ENCODE measurements at places on chromosomes 5 and 9.
A peak's percentile ranks its signal among the peaks of the same experiment; 100 is the strongest.

DNA sequence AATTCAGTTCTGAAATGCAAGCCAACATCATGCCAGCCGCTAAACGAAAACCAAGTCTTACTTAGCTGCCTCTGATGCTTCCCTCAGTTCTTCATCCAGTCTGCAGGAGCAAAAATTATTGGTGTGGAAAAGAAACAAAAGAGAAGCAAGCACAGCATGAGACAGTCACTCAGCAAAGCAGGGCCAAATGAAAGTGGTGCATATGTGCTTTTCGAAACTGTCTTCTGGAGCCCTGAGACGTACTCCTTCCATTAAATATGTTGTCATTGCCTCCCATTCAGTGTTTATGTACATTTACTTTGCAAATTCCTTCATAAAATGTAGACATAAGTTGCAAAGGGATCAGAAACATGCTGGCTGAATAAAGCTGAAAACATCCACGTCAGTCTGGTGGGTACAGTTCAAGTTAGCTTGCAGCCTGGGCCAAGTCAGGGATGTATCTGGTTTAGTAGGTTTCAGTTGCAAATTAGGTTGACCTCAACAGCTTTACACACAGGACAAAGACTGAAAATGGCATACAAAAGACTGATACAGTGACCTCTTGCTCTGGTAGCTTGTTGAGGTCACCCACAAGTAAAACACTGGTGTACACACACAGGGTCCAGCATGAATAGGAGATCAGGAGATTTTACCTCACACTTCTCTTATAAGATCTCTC is 139.7 kb upstream of the PCA3 start:
- no peak for DNase-seq

GRCh38 chr9:91465420-91465819 is 41.8 kb upstream of the NFIL3 start:
- no peak for DNase-seq

DNA sequence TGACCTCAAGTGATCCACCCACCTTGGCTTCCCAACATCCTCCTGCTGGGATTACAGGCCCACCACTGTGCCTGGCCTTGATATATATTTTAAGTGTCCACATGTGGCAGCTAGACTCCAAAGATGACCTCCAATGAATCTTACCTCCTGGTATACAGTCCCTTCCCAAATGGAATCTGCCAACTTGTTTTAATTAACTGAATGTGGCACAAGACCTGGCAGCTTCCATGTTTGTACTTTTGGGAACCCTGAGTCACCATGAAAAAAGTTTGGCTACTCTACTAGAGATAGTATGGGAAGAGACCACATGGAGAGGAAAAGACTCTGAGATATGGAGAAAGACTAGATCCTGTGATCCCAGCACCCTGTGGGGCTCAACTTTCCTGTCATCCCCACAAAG is 42.5 kb downstream of the CCL28 start:
- no peak for DNase-seq

- no peak for DNase-seq
Observed at GRCh38 chr9:123527981-123528380, 172.0 kb downstream of the CRB2 start.

- peak; percentile 63 for DNase-seq
Observed at GRCh38 chr5:157143127-157143971, 684 bp upstream of the MED7 start.

DNA sequence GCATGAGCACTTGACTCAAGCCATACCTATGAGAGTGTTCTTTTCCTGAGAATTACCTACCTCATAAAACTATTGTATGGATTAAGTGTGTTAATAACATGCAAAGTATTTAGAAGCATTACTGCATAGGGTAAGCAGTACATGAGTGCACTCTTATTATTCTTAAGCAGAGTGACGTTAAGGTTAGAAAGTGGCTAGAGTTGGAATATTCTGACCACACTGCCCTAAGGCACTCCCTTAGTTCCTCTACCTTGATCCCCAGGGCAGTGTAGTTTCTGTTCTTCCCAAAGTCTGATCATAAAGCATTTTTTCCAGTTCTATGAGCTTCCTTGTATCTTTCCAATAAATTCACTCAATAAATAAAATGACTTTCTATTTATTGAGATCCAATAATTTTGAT is 189.2 kb downstream of the PCSK1 start:
- DNase-seq: no peak

DNA sequence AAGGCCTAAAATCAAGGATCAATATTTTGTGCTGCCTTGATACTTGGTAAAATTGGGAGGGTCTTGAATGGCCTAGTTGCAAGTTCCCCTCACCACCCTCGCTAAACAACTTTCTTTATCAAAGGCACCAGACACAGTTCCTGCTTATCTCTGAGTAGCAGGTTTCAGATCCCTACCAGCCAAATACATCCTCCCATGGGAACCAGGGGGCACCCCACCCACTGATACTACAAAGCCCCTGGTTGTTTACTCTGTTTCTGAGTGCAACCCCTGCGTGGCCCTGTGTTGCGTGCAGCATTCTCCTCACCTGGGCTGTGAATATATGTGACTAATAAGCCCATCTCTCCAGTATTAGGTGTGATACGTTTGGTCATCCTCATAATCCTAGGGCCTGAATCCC is 314.9 kb downstream of the DRD1 start:
- DNase-seq: no peak

DNA sequence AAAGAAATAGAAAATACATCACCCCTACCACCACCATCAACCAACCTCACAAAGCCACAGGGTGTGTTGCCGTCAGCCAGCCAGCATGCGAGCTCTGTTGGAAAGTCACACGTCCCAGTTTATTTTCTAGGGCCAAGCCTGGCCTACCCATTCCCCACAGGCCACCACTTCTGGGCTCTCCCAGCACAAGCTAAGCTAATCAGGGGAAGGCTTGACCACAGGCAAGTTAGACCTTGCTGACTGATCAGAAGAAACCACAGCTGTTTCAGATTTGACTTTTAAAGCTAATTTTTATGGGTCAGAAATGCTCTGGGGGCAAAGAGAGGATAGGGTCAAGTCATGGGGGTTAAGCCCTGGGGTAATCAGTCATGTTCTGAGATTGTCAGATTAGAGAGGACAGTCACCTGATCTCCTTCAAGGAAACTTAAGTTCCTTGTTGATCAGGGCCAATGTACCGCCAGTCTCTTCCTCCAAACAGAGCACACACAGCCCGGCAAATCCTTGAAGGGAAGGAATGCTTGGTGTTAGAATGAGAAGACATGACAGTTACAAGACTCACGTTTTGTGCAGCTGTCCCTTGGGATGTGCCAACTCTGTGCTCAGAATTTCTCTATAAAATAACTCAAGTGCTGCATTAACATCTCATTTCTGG is 7.6 kb downstream of the SHB start:
- DNase-seq: no peak

DNA sequence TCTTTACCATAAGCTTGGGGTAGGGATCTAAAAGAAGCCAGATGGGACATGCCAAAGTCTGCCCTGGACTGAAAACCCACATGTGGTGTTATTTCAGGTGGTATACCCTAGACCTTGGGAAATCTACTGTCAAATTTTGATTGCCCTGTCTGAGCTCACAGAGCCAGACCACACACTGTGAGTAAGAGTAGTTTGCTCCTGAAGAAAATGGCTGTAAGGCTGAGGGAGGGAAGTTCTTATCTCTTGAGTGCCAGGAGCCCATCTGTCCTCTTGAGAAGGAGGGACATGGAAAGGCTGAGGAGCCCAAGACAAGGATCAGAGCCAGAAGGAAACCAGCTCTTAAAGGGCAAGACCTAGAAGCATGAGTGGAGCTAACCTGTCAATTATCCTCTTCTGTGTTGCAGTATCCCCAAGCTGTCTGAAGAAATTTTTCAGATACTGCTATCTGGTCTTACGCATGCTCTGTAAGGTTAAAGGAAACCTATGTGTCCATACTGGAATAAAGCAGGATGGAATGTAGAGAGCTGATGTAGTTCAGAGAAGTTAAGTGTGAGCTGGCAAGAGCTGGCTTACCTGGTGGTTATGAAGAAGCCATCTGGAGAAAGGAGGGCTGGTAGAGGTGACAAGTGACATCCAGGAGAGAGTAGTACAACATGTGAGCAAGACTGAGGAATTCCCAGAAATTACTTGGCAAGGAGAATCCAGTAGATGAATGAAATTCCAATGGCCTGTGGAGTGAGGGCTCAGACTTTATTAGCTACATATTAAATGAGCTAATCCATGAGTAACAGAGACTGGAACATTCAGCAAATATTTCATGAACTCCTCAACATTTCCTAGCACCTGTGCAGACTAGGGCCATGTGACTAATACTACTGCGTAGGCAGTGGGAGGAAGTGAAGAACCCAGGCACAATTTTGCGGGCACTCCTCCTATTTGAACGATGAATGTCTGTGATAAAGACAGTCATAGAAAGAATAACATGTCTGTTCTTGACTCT is 389.1 kb upstream of the KIF2A start:
- no peak for DNase-seq

DNA sequence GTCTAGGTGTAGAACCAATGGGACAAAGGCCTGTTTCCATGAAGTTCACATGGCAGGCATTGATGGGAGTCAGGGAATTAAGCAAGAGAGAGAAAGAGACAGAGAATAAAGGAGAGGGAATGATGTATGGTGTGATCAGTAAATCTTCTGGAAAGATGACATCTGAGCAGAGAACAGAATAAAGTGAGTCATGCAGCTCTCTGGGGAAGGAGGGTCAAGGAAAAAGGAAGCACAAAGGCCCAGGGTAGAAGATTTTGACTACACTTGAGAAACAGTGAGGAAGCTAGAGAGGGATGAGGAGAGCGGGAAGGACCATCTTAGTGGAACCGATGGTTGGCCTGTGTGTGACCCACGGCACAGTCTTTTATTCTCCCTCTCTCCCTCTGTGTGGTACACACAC is 425.9 kb downstream of the SPOCK1 start:
- DNase-seq: no peak

DNA sequence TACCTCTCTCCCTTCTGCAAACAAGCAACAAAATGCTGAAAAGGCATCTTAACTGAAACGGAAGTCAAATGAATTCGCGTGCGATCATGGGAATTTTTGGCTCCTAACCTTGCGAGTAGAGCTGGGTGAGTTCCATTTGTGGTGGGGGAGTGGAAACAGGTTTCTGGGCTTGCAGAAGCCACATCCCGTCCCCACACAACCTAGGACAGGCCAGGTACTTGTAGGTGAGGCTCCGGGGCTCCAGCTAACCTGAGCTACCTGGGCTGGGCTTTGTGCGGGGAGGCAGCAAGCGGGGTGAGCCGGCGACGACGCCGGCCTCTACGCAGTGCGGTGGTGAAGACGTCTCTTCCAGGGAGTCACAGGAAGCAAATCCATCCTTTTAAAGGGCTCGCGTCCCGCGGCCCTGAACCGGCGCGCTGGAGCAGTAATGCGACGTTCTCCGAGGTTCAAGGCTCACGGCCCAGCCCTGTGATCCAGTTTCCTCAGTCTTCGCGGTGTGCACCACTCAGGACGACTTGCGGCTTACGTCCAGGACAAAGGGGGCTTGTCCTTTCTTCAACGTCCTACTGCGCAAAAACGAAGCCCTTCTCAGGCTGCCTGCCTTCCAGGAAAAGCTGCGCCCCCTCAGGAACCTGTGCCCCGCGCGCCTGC is 567 bp upstream of the SPIN1 start:
- DNase-seq: peak; percentile 18

DNA sequence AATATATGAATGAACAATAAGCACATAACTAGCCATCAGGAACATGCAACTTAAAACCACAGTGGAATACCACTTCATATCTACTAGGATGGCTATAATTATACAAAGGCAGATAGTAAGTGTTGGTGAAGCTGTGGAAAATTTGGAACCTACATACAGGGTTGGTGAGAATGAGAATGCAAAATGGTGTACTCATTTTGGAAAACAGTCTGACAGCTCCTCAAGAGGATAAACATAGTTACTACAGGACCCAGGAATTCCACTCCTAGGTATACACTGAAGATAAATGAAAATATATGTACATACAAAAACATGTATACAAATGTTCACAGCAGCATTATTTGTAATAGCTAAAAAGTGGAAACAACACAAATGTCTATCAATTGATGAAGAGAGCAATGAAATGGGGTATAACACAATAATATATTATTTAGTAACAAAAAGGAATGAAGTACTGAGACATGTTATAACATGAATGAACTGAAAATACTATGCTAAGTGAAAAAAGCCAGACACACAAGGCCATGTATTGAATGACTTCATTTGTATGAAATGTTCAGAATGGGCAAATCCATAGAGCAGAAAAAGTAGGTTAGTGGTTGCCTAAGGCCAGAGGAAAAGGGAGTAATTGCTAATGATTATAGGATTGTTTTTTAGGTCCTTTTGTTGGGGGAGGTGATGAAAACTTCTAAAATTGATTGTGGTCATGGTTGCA is 31.2 kb upstream of the CDK5RAP2 start:
- no peak for DNase-seq

All from stimulated activated CD4-positive, alpha-beta T cell treated with anti-CD3 and anti-CD28 coated beads, Interleukin-2, amount 100 ng/mL, for 24 hours (primary cell).